Endodermal cell (in vitro differentiated cells): ENCODE measurements at places on chromosomes 2 and 18. TPM values are rescaled to one million over a fixed set of nuclear protein-coding genes. Genes with fewer than 3 reads are reported as not detected.

The APCDD1 gene
- 4.7 to 11.9 TPM (median 6.5 TPM) in 3 replicates for total RNA-seq

DNA sequence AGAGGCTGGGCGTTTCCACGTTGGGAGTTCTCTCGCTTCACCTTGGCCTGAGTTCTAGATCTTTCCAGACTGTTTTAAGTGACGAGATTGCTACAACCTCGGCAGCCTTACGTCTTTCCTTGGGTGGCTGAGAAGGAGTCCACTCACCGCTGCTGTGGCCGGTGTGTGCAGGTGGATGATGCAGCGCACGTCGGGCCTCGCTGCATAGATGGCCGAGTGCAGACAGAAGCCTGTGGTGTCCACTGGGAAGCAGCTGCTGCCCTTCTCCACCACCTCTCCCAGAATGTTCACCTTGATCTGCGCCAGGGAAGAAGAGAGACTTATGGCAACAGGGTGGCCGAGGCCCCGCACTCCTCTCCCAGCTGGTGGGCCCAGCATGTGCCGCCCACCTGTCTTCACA is 75.7 kb downstream of the ADD2 start:
- DNase-seq: peak; percentile 21

The LCLAT1 gene
- 28.8 and 30.2 TPM in 2 replicates for total RNA-seq

GRCh38 chr2:174259981-174260380 is 11.6 kb upstream of the OLA1 start:
- no peak for DNase-seq

GRCh38 chr2:26335231-26335630 is 10.7 kb upstream of the SELENOI start:
- no peak for DNase-seq

- peak; percentile 57 for DNase-seq
Observed at GRCh38 chr2:48419884-48420511, 110.0 kb upstream of the STON1 start.

DNA sequence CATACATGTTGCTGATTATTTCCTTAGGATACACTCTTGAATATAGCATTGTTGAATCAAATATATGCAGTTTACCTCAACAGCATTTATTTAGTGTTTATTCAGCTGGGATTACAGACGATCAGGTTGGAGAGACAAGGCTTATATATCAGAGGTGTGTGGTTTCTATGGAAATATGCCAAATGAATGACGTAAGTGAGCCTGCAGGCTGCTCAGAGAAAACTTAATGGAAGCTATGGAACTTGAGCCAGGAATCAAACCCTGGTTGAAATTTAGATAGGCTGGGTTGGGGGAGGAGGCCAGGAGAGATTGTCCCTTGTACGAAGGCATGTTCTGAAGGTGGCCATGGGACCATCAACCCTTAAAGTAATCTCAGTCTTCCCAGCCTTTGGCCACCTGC is 79.5 kb downstream of the INPP4A start:
- no peak for DNase-seq

GRCh38 chr18:39134255-39134654 is 1568.7 kb upstream of the CELF4 start:
- DNase-seq: no peak

- no peak for DNase-seq
Observed at GRCh38 chr18:63903851-63904570, 3.7 kb upstream of the SERPINB10 start.

- no peak for DNase-seq
Observed at GRCh38 chr2:198717451-198717850, 740.3 kb downstream of the SATB2 start.

DNA sequence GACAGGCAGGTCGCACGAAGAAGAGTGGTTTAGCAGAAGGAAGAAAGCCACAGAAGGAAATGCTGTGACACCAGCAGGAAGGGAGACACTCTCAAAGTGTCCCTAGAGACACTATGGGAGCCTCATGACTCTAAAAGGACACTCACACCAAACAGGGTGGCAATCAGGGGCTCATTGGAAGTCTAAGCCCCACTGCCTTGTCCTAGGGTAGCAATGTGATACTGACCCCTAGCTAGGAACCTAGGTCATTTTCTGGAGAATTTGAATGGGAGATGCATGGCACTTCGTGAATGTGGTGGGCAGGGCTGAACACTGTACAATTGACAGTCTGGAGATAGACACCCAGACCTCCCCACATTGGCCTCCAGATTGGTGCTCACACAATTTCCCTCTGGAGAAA is 385.0 kb downstream of the EIPR1 start:
- DNase-seq: no peak

GRCh38 chr2:109423556-109424359 is 190.0 kb downstream of the SEPTIN10 start:
- DNase-seq: peak; percentile 66

- no peak for DNase-seq
Observed at GRCh38 chr18:28003451-28003850, 173.5 kb downstream of the CDH2 start.

The ZNF892 gene
- total RNA-seq: 8.4 to 16.7 TPM (median 14.1 TPM) in 3 replicates

The CPLX4 gene
- total RNA-seq: not detected in 2 replicates

The FOXD4L1 gene
- total RNA-seq: 0.22 TPM in 1 of 2 replicates, not detected in the other

The IL36A gene
- not detected in 2 replicates for total RNA-seq

DNA sequence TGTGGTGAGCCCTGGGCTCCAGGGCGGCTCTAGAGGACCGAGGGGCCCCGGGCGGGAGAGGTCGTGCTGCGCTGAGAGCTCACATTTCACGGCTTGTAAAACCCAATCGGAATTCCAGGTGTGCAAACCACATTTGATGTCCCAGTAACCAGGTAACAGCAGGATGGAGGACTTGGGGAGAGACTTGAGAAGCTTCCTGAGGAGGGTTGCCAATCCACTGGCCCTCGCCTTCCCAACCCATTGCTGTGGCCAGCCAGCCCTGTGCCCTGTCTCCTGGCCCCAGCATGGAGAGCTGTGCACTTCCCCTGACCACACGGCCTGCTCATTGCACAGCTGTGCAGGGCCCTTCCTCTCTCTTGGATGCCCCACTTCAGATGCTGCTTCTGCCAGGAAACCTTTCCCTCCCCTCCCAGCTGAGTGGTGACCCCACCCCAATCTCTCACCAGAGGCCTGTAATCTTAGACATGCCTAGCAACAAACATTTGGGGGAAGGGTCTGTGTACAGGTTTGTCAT is 39.6 kb downstream of the ASB1 start:
- DNase-seq: no peak

DNA sequence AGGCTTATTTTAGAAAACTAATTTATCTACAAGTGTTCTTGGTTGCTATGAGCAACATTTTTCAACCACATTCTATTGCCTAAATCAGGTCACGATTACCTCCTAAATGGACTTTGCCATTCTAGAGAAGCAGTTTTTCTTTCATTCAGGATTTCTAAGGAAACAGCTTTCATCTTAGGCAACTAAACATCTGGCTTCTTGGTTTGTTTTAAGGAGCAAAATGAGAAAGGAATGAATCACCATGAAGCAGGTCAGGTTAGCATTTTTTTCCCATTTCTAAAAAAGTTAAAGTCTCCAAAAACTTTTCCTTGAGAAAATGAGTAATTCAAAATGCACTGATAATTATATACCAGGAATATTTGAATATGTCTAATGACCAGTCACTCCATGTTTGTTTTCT is 114.8 kb downstream of the GAREM1 start:
- DNase-seq: no peak

The BMP10 gene
- not detected in 3 replicates for total RNA-seq

- no peak for DNase-seq
Observed at GRCh38 chr18:38752430-38752829, 1186.8 kb upstream of the CELF4 start.

DNA sequence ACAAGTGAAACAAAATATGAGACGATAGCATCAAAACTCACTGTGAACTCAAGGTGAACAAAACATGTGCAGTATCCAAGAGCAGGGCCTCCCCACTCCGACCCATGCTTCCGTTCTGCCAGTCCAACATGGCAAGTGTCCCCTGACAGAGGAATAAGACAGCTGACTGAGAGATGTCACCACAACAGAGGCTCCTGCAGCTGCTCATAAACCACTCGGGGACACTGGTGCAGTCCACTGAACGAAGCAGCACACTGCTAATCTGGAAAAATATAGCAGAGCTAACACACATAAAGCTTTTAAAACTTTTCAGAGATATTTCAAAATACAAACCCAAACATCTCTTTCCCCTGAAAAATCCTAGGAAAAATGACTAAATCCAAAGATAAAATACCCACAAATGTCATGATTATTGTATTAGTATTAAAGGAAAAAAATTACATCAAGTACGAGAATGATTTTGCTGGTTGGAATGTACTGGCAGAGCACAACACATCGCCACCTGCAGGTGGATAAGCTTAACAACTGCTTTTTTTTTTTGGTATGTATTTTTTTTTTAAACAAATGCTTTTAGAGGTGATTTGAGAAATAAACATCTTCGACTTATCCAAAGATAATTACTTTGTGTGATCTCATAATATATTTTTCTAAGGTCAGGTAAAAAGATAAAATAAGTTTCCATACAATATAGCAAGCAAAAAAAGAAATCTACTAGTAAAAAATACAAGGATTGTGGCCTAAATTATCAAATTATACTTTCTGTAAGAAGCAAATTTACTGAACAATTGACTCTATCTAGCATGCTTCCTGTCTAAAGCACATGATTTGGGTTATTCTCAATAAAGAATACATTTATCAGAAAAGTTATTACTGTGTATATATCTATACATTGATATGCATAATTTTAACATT is 18.6 kb downstream of the THADA start:
- no peak for DNase-seq

The PLB1 gene
- total RNA-seq: 0.38 to 0.82 TPM (median 0.42 TPM) in 3 replicates

- no peak for DNase-seq
Observed at GRCh38 chr18:22018366-22018765, 151.0 kb upstream of the GATA6 start.

- DNase-seq: no peak
Observed at GRCh38 chr18:57833441-57834101, 30.5 kb upstream of the ATP8B1 start.

The POTEI gene
- total RNA-seq: 0.07 to 0.33 TPM (median 0.13 TPM) in 3 replicates

The CNRIP1 gene
- 0.36 and 0.57 TPM in 2 replicates for total RNA-seq

DNA sequence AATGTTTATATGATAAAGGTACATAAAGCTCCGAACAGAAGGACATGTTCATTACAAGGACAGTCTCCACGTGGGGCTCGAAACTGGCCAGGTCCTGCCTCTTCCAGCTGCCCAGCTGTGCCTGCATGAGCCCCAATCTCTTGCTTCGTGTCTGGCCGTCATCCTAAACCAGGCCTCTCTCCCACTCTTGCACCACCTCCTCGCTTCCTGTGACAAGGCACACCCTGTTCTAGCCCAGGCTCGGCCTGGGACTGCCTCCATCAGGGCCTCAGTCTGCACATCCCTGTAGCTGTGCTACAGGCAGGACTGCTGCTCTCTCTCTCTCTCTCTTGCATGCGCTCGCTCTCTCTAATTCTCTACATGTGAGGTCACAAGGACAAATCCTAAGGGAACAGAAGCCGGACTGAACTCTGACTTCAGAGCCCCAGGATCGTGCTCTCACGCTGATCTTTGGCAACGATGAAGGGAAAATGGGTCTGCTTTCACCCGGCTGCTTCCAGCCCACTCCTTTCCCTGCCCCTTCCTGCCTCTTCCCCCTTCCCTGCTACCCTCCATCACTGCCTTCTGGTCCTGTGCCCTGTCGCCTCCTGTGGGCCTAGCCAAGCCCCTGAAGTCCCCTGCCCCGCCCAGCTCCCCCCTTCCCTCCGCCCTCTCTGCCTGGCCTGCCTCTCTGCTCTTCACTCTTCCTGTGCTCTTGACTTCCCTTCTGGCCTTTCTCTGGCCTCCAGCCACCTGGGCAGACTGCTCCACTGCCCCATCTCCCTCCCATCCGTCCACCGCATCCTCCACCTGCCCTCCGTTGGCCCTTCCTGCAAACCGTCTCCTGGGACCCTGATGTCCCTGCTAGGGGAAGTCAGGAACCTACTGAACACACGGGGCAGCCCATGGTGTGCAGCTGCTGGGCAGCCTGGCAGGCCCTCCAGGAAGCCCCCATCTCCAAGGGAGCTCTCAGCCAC is 7.8 kb upstream of the GPR55 start:
- DNase-seq: peak; percentile 71

DNA sequence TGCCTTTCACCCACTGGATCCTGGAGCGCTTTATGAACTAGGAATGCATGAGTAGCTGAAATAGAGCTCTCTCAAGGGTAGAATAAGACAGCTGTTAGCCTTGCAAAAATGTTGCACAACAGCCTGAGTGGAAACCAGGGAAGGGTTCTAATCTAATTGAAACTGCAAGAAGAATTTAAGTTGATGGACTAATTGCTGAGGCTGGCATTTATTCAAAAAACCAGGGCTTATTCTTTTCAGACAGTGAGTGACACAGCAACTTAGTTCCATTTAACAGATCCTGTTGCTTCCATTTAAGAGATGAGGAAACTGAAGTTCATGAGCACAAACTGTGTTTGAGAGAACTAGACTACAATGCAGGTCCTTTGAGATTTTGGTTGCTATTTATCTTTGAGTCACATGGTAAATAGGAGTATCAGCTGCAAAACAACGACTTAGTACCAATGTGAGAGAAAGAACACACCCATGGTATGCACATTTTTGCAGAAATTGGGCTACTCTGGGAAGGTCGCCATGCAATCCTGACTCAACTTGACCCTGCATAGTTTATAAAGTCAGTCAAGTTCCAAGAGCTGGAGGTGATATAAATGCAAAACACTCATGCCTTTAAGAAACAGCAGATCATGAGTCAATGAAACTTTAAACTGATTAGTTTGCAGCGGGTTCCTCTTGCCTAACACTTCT is 76.4 kb upstream of the PARD3B start:
- no peak for DNase-seq

DNA sequence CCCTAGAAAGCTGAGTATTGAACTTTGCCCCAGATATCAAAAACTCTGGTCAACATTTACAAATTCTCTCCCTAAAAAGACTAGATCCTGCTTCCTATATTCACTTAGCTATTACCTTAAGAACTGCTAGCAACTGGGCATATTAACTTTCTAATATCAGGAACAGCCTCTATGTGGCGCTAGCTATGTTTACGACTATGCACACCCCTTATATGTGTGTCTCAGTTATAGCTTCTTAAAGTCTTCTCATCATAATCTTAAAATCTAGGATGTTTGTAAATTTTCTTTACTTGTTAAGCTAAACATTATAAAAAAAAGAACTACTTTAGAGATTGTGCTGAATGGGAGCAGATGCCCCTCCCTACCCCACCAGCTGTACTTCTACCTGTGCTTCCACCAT is 1.7 kb upstream of the STAMBP start:
- no peak for DNase-seq

The FBLN7 gene
- 1.9 to 8.7 TPM (median 8.4 TPM) in 3 replicates for total RNA-seq

- no peak for DNase-seq
Observed at GRCh38 chr18:12015416-12016062, 34.2 kb downstream of the IMPA2 start.

GRCh38 chr18:28657961-28658360 is 481.0 kb upstream of the CDH2 start:
- no peak for DNase-seq

The INSIG2 gene
- total RNA-seq: 10.9 and 11.1 TPM in 2 replicates

The HOXD8 gene
- total RNA-seq: not detected in 2 replicates

DNA sequence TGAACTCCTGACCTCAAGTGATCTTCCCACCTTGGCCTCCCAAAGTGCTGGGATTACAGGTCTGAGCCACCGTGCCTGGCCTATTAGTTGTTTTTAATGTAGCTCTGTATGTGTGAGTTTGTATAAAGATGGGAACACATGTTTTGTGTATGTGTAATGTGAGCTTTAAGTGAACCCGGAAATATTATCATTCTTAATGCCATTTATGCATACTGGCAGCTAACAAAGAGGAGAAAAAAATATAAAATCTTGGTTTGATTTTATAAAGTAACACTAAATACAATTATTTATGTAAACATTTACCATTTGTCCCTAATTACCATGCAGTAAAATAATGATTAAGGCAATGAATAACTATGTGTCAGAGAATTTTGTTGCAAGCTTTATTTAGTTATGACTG is 9.1 kb upstream of the CKAP2L start:
- DNase-seq: no peak

The TCF23 gene
- not detected in 2 replicates for total RNA-seq

The CRYBA2 gene
- total RNA-seq: 2.4 and 3.5 TPM in 2 replicates

- DNase-seq: no peak
Observed at GRCh38 chr18:11429876-11430275, 179.5 kb upstream of the SLC35G4 start.
